ENCODE measurements at places on chromosomes 1 and 21.

- DNase-seq = no peak
These were observed 248.2 kb upstream of the SGIP1 start for GRCh38 chr1:66285618-66286270.

GRCh38 chr1:223487887-223488259, 94.7 kb downstream of the CCDC185 start:
- DNase-seq = no peak

DNA sequence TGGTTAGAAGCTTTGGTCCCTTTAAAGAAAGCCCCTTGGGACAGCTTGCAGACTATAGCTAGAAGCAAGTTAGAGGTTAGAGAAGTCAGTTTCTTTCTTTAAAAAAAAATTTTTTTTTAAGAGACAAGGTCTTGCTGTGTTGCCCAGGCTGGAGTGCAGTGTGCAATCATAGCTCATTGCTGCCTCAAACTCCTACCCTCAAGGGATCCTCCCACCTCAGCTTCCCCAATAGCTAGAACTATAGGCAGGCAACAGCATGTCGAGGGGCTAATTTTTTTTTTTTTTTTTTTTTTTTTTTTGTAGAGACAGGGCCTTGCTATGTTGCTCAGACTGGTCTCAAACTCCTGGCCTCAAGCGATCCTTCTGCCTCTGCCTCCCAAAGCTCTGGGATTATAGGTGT, 44.2 kb upstream of the ZNF326 start:
- DNase-seq = no peak

GRCh38 chr1:212981025-212981495, 30.7 kb downstream of the VASH2 start:
- no peak for DNase-seq

GRCh38 chr1:33007190-33008050, 29.3 kb downstream of the AK2 start:
- DNase-seq = peak; percentile 38

DNA sequence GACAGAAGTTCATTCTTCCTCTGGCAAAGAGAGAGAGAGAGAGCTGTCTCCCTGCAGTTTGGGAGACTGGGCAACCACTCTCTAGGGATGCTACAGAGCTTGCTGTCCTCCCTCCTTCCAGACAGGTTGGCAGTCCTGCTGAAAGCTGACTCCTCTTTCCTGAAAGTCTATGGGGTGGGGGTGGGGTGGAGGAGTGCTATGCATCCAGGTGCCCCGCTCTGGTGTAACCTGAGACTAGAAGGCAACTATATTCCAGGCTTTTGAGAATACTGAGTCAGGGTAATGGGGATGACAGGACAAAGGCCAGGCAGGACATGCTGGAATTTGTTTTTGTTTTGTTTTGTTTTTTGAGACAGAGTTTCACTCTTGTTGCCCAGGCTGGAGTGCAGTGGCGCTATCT, 55.4 kb downstream of the OPTC start:
- DNase-seq = no peak

DNA sequence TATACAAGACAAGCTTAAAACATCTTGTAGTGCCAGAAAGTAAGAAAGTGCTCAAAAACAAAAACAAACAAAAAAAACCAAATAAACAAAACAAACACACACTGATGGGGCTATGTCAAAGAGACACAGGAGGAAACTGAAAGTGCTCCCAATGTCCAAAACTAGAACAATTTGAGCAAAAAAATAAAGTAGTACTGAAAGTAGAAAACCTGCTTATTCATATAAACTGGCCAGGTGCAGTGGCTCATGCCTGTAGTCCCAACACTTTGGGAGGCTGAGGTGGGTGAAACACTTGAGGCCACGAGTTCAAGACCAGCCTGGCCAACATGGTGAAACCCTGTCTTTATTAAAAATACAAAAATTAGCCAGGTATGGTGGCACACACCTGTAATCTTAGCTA, 129.9 kb downstream of the GLUL start:
- no peak for DNase-seq

GRCh38 chr1:224420106-224420505, 14.5 kb downstream of the WDR26 start:
- DNase-seq = no peak

- no peak for DNase-seq
These were observed 44.0 kb downstream of the JAK1 start for GRCh38 chr1:64922336-64922735.
